ENCODE measurements at places on chromosomes 3 and 15.
A peak's percentile ranks its signal among the peaks of the same experiment; 100 is the strongest.

DNA sequence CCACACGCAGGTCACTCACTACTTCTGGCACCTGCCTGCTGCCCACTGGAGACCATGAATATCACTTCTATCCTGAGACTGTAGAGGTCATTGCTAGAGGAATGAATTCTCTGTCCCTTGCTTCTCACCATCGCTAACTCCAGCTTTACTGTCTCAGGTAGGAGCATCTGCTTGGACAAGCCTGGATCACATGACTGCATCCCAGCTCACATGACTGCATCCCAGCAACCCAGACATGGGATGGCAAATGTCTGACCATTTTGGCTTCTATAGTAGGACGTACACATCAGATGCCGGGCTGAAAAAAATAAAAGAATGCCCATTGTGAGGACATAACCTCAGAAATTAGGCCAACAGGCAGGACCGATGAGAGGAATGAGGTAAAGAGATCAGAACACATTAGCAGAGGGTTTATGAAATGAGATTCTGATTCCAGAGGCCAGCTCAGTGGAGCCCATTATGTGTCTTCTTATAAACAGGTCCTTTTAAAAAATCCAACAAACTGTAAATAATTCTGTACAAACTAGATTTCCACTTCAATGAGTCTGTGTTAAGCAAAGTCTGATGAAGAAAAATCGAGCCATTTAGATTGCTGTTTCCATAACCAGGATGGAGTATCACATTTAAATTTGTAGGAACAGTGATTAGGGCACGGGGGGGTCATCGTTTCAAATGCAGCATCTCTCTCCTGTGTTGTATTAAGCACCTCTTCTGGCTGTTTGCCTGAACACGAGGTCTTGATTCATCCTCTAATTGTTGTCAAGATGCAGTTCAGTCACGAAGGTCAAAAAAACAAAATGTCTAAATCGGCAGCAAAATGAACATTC lies 126.7 kb downstream of the MTHFS start:
- no peak for DNase-seq

DNA sequence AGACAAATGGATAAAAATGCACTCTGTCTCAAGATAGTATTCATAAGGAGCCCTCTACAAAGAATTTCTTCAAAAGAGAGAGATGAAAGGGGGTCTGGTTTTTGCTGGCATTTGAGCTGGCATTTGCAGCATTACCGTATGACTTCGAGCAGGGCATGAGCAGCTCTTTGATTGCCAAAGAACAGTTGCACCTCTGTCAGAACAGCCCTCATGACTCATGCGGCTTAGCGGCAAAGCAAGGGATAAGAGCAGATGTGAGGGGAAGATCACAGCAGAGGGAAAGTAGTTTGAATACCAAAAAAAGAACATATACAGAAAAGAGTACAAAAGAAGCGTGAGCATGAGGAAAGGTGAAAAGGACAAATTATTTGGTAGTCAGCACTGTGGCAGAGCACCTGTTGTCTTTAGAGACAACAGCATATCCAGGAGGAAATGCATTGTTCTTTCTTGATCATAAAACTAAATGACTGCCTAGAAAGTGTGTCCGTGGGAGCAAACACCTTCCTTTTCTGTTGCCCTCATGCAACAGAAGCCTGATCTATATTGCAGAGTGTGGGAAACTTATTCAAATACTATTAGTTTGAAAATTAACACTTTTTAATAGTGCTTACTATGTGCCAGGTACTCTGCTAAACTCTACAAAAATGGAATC lies 80.5 kb upstream of the SLC24A5 start:
- DNase-seq, result no peak

DNA sequence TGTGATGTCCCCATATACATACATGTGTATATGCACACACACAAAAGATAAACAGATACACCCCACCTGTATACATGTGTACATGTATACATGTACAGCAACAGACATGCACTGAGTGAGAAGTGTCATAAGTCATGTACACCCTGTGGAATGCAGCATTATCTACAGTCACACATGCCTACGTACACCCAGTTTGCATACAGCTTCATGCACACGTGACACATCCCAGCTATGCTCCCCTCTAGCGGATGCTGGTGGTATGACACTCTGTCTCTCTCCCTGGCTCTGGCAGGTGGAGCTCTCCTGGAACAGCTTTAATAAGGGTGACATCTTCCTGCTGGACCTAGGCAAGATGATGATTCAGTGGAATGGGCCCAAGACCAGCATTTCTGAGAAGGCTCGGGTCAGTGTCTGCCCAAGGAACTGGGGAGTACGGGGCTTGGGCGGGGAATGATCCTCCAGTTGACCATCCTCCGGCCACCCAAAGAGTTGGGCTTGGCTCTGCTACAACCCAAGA lies 6.3 kb downstream of the VILL start:
- peak; percentile 87 for DNase-seq

GRCh38 chr15:67559158-67559557 lies 16.7 kb downstream of the MAP2K5 start:
- DNase-seq, result no peak

DNA sequence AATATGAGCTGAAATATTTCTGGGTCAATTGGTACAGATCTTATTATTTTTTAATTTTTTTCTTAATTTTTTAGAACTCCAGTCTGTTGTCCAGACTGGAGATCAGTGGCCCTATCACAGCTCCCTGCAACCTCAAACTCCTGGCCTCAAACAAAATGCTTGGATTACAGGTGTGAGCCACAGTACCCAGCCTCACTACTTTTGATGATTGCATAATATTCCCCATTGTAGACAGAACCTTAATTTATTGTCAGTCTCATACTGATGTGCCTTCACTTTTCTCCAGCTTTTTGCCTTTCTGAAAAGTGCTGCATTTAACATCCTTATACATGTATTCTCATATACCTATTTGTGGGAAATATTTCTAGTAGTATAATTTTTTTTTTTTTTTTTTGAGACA lies 144.9 kb downstream of the LIPC start:
- DNase-seq, result no peak

DNA sequence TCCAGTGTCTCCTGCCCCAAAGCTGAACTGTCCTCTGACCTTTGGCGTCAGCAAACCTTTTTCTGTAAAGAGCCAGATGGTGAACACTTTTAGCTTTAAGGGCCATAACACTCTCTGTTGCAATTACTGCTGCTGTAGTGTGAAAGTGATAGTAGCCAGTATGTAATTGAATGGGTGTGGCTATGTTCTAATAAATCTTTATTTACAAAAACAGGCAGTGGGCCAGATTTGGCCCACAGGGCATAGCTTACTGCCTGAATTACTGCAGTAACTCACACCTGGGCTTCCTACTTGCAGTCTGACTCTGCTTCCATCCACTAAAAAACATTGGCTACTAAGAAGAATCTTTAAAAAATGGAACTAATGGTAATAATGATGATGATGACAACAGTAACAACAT lies 68.0 kb upstream of the SLC6A11 start:
- DNase-seq, result no peak

- DNase-seq, result no peak
These were observed 25.6 kb upstream of the GLCE start for GRCh38 chr15:69134791-69135190.

GRCh38 chr15:34059946-34060345 lies 20.9 kb upstream of the AVEN start:
- no peak for DNase-seq

DNA sequence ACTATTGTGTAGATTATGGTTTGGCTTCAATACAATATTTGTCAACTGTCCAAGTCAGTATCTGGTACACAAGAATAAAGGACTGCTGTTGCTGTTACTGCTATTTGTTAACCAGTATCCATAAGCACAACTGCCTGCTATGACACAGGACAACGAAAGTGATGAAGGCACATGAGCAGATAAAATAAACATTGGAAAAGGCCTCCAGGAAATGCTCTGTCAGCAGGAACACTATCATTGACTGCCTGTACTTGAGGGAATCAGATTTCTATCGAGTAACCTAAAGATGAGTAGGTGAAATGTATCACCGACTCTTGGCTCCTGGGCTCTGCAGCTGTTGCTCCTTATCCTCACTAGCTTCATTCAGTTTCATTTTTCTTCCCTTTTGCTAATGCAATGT lies 56.5 kb downstream of the FMN1 start:
- no peak for DNase-seq

- no peak for DNase-seq
These were observed 60.0 kb downstream of the DNASE1L3 start for GRCh38 chr3:58150810-58151199.

GRCh38 chr15:73711526-73711925 lies 27.3 kb downstream of the CD276 start:
- DNase-seq, result no peak

DNA sequence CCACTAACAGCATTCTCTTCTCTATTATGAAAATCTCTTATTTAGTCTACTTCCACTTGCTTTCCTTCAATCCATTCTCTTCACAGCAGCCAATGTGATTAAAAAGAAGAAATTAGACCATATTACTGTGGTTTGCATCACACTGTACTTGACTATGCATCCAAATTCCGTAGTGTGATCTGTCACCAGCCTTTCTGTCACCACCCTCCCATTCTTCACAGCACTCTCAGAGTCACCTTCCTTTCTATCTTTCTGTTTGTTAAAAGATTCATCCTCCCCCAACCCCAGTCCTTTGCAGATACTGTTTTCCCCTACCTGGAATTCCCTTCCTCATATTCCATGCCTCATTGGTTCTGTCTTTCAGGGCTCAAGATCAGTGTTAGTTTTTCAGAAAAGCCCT lies 55.0 kb upstream of the ABHD10 start:
- no peak for DNase-seq

DNA sequence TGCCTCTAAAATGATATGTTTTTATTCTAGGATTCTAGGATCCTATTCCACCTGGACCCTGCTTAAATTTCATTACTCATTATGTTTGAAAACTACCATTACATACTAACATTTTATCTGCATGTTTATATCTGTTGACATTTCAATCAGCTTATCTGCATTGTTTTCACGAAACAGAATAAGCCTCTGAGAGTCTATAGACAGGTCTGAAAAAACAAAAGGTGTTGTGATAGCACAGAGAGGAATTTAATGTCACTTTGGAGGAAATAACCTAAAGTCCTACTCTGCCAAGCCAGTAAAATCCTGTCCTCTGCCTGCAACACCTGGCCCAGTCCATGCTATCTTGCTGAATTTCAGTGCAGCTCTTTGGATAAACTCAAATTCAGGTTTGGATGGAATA lies 315.2 kb downstream of the ZBTB20 start:
- no peak for DNase-seq

- DNase-seq, result no peak
These were observed 32.5 kb downstream of the GASK1A start for GRCh38 chr3:43011638-43012037.

DNA sequence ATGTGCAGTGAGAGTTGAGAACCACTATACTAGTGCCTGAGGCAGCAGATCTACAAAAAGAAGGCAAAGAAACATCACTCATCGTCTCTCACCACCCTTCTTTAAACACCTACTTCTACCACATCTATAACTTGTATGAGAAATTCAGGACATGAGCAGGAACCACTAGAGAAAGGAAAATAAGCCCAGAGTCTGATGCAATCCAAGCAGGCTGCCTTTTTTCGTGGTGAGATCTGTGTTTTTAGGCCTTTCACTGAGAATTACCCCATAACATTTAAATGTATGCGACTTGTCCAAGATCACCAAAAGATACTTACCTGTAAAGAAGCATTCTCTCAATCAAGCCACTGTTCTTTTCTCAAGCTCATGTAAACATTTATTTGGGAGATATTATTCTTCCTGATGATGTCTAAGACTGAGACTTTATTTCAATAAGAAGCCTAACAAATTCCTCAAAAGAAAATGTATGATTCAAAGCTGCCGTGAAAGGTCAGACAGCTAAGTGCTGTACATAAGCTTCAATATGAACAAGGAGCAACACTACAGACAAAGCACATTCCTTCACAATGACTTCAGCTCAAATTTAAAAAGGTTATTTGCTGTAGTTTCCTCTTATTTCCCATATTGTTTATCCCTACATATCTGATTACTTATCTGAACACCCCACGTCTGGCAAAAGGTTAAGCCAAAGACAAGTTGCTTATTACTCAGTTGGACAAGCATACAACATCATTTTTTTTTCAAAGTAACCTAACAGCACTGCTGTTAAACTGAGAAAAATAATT lies 16.5 kb downstream of the SPICE1 start:
- no peak for DNase-seq

DNA sequence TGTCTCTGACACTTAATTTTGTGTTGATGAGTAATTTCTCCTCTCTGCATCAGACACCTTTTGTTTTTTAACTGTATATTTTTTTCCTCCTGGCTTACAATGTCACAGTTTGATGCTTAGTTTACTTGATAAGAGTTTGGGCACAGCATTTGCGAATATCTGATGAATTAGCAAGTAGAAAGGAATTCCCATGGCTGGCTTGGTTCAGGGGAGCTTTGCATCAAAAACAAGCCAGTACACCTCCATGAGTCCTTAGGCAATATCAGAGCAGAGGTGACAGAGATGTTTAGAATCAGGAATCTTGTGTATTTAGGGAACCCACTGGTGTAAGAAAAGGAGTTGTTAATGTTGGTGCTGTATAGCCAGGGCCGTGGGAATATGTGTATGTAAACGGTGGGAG lies 9.3 kb downstream of the ARHGEF26 start:
- DNase-seq, result no peak

GRCh38 chr3:3826521-3826920 lies 27.3 kb downstream of the LRRN1 start:
- no peak for DNase-seq

- no peak for DNase-seq
These were observed 16.3 kb upstream of the EMC3 start for GRCh38 chr3:10002951-10003350.

- DNase-seq, result no peak
These were observed 64.2 kb downstream of the TNIK start for GRCh38 chr3:171396048-171396447.

DNA sequence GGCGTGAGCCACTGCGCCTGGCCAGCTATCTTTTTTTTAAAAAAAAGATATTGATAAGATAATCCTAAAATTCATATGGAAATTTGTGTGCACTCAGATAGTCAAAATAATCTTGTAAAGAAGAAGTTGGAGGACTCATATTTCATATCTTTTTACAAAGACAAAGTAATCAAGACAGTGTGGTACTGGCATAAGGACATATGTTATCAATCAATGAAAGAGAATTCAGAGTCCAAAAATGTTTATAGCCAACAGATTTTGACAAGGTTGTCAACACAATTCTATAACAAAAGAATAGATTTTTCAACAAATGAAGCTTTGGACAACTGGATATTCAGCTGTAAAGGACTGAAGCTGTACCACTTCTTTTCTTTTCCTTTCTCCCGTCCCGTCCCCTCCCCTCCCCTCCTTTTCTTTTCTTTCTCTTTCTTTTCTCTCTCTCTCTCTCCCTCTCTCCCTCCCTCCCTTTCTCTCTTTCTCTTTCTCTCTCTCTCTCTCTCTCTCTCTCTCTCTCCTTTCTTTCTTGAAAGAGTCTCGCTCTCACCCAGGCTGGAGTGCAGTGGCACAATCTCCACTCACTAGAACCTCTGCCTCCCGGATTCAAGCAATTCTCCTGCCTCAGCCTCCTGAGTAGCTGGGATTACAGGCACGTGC lies 126.8 kb downstream of the GSK3B start:
- DNase-seq, result no peak

All from liver (tissue), 10 donors.